ENCODE measurements at places on chromosomes 6 and 20. TPM values are rescaled to one million over a fixed set of nuclear protein-coding genes. Genes with fewer than 3 reads are reported as not detected.

Gene HLA-DOB
- 0.77 TPM for total RNA-seq

GRCh38 chr6:35510916-35511561 lies 1.7 kb downstream of the TULP1 start:
- DNase-seq: no peak

GRCh38 chr6:9520417-9521151 lies 894.3 kb downstream of the TFAP2A start:
- no peak for DNase-seq

Gene AKAP12
- total RNA-seq: 1.3 TPM

DNA sequence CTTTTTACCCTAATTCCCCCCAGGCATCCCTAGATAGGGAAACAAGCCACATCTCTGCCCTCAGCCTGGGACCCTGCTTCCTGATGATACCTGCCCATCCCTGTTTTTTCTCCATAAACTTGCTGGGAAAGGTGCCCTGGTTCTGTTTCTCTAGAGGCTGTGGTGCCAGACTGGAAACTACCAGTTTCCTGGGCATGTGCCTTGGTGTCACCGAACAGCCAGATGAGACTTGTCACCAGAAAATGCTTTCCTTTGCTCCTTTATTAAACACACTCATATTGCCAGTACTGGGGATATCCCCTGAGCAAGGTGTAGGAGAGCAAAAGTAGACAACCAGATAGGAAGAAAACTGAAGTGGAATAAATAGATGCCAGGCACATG lies 16.8 kb downstream of the SRSF3 start:
- DNase-seq: no peak

Gene ELOVL2
- total RNA-seq: not detected
